ENCODE measurements at places on chromosomes 4 and X.

DNA sequence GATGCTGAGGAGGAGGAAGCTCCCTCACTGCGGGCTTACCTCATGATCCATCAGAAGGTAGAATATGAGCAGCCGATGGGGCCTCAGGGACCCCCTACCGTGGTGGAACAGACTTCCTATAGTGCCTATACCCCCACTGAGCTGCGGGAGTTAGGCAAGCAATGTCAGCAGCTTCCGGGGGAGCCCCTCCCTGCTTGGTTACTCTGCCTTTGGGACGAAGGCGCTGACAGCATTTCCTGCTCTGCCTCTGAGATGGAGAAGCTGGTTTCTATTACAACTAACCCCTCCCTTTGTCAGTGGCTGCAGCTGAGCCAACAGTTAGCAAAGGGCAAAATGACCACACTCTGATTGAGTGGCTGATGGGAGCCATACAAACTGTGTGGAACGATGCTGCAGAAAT lies 430.7 kb downstream of the IDS start:
- DNase-seq = no peak

DNA sequence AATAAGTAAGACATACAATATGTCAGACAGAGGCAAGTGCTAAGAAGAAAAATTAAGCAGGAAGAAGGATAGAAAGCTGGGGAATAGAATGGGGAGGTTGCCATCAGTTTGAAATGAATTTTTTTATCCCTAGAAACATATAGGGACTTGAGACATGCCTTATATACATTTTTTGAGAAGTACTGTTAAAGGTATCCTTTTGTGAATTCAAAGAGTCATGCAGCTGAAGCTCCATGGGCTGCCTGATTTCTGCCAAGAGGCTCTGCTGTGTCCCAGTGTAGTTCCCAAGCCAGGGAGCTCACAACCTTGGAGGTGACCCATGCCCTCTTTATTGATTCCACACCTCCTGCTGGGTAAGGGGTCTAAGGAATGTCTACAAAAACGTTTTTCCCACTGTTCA lies 564.6 kb upstream of the DIPK2B start:
- DNase-seq = no peak

- no peak for DNase-seq
Measured at GRCh38 chr4:169090484-169091215, 80.6 kb upstream of the CBR4 start.

- no peak for DNase-seq
Measured at GRCh38 chr4:113781439-113782040, 20.0 kb upstream of the CAMK2D start.

DNA sequence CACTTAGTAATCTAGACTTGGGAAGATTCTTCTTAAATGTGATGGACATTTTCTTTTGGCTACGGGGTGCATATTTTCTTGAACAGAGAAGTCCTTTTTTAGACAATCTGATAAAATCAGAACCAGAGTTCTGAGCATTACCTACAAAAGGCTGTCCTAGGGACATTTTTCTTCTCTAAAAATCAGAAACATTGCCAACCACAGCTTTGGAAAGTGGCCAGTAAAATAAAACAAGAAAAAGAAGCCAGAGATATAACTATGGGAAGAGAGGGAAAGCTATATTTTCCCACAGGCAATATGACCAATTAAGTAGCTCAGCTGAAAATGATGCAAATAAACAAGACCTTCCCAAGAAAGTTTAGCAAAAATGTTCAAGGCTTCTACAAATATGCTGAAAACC lies 55.9 kb downstream of the MXRA5 start:
- DNase-seq = no peak

DNA sequence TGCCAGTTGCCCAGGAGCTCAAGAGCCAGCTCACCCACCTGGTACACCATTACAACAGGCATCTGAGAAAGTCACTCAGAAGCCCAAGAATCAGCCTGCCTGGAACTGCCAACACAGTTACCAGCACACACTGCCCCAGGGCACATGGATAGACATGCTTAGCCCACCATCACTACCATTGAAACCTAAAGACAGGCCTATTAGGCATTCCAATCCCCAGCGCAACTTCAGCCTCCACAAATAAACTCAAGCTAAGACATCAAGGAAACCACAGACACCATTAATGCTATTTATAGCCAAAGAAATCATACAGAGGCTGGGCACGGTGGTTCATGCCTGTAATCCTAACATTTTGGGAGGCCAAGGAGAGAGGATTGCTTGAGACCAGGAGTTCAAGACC lies 42.3 kb downstream of the ATRX start:
- DNase-seq = no peak

- DNase-seq = no peak
Measured at GRCh38 chr4:99847362-99847976, 30.8 kb downstream of the DAPP1 start.

DNA sequence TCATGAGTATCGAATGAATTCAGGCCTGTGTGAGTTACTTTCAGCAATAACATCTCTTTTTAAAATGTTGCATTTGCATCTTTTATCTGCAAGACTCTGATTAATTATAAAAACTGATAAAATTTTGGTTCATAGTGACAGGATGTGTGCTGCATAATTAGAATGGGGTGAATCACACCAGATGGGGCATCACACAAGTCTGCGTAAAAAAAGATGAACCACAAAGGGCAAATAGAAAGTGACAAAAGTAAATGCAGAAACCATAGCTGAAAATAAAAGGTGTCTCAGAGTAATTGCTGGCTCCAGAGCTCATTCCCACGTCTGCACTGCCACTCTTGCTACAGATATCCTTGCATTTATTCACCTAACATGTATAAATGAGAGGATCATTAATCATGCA lies 131.1 kb downstream of the HS3ST1 start:
- no peak for DNase-seq
